SK-N-SH (cell line): ENCODE measurements at places on chromosomes 11 and 22.
A peak's percentile ranks its signal among the peaks of the same experiment; 100 is the strongest.

- DNase-seq = no peak
These were observed 85.7 kb downstream of the CELSR1 start for GRCh38 chr22:46451741-46452140.

- no peak for DNase-seq
These were observed 102.8 kb downstream of the WNT11 start for GRCh38 chr11:76103460-76103859.

GRCh38 chr11:87295237-87295636 is 257.5 kb downstream of the TMEM135 start:
- DNase-seq = no peak

DNA sequence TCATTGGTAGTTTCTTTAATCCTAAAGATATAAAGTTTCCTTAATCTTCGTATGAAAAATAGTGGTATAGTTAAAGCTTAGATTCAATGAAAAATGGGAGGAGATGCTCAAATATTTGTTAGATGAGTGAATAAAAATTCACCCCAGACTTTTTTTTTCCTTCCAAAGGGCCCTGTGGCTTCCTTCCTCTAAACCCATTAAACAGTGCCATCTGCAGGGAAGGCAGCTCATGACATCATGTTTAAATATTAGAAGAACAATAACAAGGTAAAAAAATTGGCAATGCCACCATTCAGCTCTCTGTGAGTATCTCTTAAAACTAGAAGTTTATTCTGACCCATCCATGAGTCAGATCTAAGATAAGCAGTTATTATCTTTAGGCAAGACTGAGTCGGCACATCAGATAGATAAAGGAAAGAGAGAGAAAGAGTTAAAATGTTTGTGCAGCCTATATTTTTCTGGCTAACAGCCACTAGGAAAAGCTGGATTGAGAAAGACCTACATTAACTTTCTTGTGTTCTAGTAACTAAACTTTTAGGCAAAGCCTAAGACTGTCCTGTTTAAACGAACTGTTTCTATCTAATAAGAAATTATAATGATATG is 19.1 kb upstream of the OOSP1 start:
- DNase-seq = peak; percentile 29

DNA sequence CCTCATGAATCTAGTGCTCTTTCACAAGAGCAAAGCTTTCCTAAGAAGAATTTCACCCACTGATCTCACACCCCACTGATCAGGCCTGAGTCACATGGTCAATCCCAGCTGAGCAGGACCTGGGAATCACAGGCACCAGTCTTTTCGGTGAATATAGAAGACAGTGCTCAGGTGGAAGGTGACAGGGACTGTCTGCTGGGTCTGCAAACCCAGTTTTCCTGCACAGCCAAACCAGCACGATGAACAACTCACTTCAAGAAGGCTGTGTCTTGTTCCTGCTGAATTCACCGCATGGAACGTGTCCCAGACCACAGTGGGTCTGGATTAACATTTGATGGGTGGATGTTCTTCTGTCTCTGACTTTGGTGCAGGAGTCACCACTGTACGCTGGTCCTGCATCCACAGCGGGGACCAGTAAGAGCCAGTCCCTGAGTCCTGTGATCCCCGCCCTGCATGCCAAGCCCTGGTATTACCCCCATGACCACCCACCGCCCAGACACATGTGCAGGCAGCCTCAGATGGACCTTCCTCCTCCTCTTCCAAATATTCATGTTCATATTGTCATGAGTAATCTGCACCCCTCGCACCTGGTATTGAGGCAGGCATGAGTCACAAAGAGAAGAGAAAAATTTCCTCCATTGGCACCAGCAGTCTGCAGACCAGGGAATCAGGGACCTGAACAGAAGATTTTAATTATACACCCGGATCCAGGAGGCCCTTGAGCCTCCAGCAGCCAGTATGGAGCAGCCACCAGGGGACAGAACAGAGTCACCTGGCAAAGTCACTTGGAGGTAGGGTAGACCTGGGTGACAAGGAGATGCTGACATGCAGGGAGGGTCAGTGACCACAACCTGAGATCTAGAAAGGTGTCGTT is 8.6 kb upstream of the IGLL5 start:
- DNase-seq = no peak
